ENCODE measurements at places on chromosomes 11 and 22.

- DNase-seq, result no peak
Measured at GRCh38 chr22:29885610-29886009, 2.6 kb downstream of the MTMR3 start.

DNA sequence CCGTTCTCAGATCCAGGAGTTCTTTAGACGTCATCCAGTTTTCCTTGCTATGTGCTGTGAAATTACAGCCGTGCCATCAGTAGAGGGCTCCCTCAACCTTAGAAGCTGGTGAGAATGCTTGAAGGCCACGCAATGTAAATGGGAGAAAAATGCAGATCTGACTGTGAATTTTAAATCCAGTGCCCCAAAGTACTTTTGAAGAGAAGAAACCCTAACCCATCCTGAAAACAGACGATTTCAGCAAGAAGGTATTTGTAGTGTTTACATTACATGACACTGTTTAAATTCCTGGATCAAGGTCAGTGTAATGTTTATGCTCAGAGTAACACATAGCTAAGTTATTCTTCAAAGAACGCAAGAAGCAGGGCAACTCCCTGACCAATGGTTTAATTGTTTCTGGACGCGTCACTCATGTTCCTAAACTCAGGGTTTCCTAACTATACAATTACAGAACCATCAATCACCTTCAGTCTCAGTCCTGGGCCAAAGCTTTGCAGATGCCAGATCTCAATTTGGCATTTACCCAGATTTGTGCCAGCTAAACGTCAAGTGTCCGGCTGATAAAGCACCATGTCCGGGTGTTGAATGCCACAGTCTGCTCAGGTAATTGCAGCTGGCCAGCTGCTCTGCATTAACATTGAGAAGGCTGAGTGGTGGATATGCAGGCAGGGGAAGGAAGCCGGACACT is 38.2 kb downstream of the ADAMTS8 start:
- no peak for DNase-seq

DNA sequence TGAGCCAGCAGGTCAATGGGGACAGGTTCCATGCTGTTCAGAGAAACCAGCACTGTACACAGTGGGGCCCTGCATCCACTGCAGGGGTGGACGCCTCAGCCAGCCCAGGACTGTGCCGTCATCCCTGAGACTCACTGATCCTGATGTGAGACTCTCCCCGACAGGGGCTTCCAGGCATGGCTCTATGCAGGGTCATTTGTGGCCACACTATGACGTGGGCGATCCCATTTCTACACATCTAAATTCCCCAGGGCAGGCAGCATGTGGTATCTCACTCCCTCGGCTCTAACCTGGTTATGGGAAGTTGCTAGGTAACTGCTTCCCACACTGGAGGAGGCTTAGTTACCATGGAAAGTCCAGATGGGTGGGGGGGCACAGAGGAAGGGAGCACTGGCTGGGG is 14.2 kb upstream of the FAM83F start:
- no peak for DNase-seq

GRCh38 chr11:65503368-65503948 is 4.6 kb downstream of the MALAT1 start:
- no peak for DNase-seq

- no peak for DNase-seq
Measured at GRCh38 chr11:96228473-96228891, 114.5 kb downstream of the MAML2 start.

GRCh38 chr11:86993031-86993430 is 37.8 kb upstream of the FZD4 start:
- no peak for DNase-seq

- no peak for DNase-seq
Measured at GRCh38 chr11:33802194-33802950, 28.1 kb upstream of the FBXO3 start.

GRCh38 chr11:46057489-46057888 is 63.8 kb downstream of the PHF21A start:
- no peak for DNase-seq

- no peak for DNase-seq
Measured at GRCh38 chr11:95816037-95816436, 25.7 kb downstream of the CEP57 start.

- no peak for DNase-seq
Measured at GRCh38 chr22:27086080-27087044, 429.0 kb downstream of the MIAT start.

- DNase-seq, result no peak
Measured at GRCh38 chr11:123349382-123349781, 80.7 kb upstream of the GRAMD1B start.

DNA sequence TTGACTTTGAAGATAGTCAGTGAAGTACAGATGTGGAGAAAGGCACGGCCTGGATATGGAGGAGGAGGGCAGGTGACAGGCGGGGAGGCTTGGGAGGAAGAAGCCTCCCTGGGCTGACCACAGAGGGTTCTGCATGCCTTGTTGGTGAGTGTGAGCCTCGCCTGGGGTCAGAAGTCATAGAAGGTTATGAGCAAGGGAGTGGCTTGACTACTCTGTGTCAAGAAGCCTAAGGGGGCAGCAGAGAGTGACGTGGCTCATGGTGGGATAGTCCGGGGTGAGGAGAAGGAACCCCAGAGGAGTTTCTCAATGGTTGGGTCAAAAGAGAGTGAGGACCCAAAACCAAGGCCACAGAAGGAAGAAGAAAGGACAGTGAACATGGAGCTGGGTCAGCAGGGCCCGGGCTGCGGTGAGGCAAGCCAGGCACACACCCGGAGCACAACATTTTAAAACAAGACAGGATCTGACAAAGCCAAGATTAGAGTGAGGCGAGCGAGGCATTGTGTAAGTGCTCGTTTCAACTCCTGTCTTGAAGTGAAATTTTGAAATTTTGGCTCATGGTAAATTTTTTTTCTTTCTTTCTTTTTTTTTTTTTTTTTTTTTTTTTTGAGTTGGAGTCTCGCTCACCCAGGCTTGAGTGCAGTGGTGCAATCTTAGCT is 31.9 kb downstream of the PDGFB start:
- no peak for DNase-seq

- no peak for DNase-seq
Measured at GRCh38 chr22:19755722-19756287, 4.8 kb upstream of the TBX1 start.

DNA sequence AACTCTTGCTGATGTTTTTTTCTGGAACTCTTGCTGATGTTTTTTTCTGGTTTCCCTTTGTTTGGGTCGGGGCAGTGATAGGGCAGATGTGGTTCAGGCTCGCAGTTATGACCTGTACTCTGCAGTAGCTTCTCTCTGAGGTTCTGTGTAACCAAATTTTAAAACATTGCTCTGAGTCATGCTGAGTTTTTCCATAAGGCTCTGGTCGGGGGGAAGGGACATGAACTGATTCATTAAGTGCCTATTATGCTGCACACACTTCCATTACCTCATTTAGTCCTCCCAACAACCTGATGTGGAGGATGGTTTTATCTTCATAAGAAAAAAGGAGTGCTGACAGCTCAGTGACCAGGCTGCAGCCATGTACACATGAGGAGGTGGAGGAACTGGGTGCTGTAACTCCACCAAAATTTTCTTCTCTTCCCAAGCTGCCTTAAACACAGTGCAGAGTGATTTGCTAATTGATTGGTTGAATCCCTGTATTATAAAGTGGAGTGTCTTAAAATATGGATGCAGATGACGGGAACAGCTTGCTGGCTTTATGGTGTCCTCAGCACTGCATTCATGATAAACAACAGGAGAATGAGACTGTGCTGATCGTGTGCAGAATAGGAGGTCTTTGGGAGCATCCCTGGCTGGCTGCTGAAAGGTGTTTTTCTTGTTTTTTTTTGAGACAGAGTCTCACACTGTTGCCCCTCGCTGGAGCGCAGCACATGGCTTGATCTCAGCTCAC is 19.1 kb downstream of the TNRC6B start:
- no peak for DNase-seq

DNA sequence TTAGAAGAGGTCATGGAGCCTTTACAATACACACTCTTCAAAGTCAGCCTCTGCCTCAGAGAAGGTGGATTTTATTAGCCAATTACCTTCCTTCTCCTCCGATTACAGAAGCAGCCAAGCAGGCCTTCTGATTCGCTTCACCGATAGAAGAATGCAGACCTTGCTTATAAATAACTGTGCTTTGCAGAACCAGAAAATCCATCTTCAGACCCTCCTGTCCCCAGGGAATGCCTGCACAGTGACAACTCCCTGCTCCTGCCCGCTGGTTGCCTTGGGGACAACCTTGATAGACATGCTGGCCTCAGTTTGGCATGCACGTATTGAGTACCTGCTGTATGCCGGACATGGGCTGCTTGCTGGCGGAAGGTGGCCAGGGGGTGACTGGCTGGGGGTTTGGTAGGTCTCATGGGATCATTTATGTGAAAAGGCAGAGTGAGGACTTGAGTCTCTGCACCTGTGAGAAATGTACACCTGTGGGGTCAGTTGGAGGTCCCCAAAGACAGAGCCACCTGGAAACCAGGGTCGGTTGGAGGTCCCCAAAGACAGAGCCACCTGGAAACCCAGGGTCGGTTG is 1238.7 kb downstream of the BRD1 start:
- no peak for DNase-seq

DNA sequence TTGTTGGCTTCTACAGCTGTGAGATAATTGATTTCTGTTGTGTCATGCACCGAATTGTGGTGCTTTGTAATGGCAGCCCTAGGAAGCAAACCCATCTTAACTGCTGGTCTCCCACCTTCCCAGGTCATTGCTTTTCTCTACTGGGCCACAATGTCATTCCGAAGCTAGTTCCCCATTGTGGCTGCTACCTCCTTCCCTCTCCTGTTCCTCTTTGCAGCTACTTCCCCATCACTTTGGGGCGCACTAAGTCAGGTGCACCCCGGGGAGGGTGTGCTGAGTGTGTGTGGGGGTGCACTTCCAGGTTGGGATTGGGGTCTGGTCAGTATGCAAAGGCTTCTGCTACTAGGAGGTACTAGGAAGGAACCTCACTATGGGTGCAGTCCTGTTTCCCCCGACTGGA is 109.3 kb downstream of the ST3GAL4 start:
- no peak for DNase-seq

DNA sequence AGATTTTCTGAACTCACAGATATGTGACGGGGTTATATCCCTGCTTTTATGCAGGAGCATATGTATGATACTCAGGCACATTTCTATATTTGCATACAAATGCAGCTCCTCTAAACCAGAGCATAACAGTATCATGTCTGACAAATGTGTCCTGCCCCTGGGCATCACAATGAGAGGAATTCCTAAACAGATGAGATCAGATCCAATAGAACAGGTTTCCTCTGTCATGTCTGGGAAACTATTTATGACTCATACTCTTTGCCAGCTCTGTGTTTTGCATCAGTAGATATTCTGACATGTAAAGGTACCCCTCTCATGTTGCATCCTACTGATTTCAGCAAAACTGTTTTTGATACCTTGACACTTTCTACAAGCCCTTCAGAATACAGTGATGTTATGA is 29.4 kb downstream of the SYT9 start:
- DNase-seq, result no peak

DNA sequence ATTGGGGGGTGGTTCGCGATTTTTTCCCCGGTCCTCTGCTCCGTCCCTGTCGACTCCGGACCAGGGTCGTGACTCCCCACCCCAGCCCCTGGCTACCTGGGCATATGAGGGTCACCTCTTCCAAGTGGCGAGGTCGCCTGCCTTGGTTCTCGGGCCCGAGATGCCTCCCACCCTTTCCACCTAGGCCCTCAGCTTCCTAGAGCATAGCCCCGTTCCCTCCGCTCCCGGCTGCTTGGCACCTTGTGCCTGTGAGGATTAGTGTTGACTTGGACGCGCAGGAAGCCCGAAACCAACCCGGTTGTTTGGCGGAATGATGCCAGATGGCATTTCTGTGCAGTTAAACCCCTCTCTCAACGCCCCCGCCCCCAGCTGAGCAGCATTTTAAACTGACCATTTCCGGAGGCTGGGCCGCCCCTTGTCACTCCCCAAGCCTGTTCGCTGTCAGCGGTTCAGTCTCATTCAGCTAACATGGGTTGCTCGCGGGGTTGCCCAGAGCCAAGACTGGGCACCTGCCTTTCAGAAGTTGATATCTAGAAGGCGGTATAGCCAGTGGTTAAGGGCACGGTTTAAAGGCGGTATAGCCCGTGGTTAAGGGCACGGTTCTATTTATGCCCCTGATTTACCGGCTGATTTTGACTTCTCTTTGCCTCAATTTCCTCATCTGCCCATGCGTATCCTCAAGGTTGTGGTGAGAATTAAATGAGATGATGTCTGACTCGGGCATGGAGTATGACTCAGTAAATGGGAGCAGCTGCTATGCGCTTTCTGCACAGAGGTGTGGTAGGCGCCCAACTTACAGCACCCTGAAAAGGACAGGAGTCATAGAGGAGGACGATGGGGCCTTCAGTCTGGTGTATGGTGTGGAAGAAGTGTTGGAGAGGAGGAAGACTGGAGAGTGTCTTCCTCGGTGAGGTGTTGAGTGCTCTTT is 639 bp downstream of the INCENP start:
- DNase-seq, result no peak

All from esophagus squamous epithelium (tissue), 5 donors.